H1 (cell line): ENCODE measurements at places on chromosomes 7 and 10.

GRCh38 chr10:35611750-35612149 is 6.6 kb downstream of the GJD4 start:
- DNase-seq: no peak

GRCh38 chr7:34087892-34088891 is 182.9 kb downstream of the BMPER start:
- DNase-seq: peak; percentile 39

DNA sequence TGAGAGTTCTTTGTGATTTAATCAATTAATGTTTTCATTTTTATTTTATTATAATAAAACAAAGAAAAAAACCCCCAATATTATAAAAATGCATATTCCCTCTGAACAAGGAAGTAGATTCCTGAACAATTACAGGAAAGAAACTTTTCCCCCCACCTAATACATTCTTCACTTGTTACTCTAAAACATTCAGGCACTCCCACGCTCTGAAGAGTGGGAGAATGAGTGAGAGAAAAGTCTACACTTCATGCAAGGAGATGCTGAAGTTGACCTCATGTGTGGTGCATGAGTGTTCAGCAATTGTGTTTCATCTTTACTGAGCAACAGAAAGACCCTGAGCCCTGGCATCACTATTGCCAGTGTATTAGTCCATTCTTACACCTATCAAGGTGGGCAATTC is 244.2 kb upstream of the IGFBP3 start:
- DNase-seq: no peak

DNA sequence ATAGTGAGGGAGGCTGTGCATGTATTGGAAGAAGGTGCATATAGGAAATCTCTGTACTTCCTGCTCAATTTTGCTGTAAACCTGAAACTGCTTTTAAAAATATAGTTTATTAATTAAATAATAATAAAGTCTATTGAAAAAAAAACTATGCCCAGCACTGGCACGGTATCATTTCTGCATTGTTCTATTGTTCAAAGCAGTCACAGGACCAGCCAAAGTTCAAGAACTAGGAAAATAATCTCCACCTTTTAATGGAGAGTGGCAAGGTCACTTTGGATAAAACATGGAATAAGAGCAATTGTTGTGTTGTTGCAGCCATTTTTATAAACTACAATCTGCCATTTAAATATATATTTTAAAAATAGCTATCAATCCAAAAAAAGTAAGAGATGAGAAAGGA is 24.7 kb downstream of the ASAH2 start:
- no peak for DNase-seq

- no peak for DNase-seq
These were observed 991.8 kb upstream of the PHF14 start for GRCh38 chr7:9981742-9982349.

- no peak for DNase-seq
These were observed 110.4 kb downstream of the PARD3 start for GRCh38 chr10:34704526-34705184.

DNA sequence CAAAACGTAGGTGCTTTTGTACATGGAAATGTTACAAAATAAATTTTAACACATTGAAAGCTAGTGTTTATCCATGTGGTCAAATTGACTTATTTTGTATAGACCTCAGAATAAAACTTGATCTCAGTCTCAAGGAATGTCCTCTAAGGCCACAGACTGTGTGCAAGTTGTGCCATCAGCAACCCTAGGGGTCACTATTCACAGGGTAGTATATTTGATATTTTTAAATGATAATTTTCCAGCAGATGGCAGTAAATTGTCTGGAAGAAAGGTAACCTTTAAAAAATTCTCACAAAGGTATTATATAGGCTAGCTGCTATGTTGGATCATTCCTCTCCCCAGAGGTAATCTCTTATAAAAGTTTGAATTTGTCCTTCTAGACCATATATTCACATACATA is 12.9 kb upstream of the SNX10 start:
- no peak for DNase-seq

DNA sequence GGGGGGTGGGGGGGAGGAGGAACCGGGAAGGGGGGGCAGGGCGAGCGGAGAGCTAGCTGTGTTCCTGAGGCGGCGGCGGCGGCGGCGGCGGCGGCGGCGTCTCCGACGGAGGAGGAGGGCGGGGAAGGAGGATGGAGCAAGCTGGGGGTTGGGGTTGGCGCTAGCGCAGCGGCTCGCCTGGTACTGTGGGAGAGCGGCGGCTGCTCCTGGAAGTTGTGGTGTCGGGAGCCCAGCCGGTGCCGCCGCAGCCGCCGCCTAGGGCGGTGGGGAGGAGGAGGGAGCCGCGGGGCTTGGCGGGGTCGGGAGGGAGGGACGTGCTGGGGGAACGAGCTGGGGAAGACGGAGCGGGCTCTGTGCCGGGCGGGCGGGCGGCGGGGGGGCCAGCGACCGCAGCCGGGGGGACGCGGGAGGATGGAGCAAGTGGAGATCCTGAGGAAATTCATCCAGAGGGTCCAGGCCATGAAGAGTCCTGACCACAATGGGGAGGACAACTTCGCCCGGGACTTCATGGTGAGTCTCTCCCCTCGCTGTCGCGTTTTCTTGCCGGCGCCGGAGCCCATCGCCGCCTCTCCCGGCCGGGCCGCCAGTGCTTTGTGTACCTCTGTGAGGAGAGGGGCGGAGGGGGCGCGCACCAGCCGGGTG is at the start of gene PTPN12:
PTPN12 (plus strand) TSS at position 160 of the 642 bp plus-strand sequence; CDS start at position 412, 252 bp downstream.
- DNase-seq: peak; percentile 77

- no peak for DNase-seq
These were observed 43.8 kb downstream of the ENO4 start for GRCh38 chr10:116892907-116893685.

DNA sequence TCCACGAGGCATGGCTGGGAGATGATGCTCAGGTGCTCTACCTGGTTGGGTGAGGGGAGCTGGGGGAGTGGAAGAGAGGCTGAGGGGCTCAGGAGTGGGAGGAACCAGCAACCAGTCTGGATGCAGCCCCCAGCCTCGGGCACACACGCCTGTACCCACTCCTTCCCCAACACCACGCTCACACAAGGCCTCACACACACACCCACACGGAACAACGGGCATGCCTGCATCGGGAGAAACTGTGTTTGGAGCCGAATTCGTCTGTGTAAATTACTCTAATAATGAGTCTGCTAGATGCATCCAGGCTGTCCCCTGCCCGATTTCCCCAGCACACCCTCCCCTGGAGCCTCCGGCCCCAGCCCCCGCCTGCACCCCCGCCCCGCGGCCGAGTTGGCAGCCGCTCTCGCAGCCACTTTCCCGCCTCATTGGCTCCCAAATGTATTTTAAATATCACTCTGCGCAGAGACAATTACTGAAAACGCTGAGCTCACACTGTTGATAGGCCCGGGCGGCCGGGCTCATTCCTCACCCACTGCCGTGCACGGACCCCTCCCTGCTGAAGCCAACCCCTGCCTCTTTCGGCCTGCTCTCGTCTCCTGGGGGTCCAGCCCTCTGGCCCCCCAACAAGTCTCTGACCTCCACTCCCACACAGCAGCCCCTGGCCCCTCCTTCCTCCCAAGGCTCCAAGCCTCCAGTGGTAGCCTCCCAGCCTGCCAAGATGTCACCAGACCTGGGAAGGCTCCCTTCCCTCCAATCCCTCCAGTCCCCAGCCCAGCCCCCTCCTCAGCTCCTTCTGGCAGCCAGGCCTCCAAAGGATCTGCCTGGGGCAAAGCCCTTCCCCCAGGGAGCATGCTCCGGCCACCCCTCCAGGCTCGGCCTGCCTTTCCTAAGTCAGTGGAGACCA is 11.1 kb downstream of the H2BK1 start:
- DNase-seq: no peak

- no peak for DNase-seq
These were observed 57.2 kb upstream of the ELN start for GRCh38 chr7:73970801-73971229.

DNA sequence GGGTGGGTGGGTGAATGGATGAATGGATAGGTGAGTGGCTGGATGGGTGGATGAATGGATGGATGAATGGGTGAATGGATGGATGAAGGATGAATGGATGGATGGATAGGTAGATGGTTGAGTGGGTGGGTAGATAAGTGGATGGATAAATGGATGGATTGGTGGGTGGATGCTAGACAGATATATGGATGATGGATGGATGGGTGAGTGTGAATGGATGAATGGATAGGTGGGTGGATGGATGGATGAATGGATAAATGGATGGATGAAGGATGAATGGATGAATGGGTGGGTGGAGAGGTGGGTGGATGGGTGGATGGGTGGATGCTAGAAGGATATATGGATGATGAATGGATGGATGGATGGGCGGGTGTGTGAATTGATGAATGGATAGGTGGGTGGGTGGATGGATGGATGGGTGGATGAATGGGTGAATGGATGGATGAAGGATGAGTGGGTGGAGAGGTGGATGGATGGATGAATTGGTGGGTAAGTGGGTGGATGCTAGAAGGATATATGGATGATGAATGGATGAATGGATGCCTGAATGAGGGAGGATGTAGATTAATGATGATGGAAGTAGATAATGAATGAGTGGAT is 20.4 kb downstream of the ELFN1 start:
- DNase-seq: no peak

GRCh38 chr7:69613846-69614245 is 15.6 kb downstream of the AUTS2 start:
- no peak for DNase-seq

DNA sequence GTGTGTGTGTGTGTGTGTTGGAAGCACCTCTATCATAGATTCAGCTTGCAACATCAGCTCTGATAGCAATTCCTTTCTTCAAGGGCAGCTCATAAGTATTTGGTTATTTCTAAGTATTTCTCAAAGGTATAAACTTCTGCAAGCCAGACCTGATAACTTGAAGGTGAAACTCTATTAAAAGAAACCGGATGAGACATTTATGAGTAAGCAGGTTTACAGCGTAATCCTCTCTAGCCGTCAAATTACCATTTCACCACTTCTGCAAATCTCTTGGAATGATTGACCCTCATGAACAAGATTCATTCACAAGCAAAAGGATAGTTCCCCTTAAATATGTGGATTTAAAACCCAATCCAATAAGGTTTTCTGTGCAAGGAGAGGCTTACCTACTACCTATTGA is 23.1 kb downstream of the PDE1C start:
- DNase-seq: no peak

- no peak for DNase-seq
These were observed 52.8 kb downstream of the NRF1 start for GRCh38 chr7:129664029-129665012.

DNA sequence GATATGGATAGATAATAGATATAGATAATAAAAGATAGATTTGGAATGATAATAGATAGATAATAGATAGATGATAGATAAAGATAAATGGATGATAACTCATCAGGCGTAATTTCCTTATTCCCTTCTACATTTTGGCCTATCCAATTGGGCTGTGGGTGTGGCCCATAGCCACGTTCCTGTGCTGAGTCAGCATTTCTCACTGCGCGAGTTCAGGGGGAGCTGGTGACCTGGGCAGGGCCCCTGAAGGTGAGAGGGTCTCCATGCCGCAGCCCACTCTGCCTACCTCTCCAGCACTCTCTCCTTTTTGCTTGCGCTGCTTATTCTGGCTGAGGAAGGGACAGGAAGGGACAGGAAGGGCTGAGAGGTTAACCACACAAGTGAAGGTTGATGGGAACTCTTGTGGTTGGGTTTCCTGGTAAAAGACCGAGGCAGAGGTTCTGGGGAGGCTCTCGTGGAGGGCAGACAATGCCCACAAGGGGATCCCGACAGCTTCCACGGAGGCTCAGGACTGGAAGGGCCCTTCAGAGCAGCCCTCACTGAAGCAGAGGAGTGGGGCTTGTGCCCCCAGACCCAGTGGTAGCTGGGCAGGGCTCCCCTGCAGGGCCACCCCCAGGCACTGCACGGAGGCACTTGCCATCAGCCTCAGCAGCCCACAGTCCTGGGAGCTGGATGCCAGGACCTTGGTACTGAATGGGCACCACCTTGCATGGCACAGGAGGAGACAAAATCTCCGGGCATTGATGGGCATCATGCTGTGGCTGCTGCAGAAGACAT is 247.3 kb upstream of the PITRM1 start:
- no peak for DNase-seq

- no peak for DNase-seq
These were observed 11.3 kb upstream of the SHTN1 start for GRCh38 chr10:117016266-117016665.

DNA sequence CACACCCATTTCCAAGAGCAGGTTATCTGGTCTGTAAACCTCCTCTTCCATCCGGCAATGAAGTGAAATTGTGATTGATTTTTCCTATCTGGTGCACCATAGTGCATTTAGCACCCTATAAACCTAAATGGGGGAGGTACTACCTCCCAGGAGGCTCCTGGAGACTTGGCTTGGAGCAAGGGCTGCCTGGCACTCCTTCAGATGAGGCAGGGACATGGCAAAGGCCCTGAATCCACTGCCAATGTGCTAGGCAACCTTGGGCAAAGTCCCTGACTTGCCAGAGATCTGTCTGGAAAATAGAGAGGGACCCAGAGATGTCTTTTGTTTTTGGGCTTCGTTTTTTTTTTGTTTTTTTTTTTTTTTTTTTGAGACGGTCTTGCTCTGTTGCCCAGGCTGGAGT is 6.7 kb upstream of the GRID1 start:
- DNase-seq: no peak

GRCh38 chr7:23474094-23474828 is 4.0 kb upstream of the IGF2BP3 start:
- peak; percentile 94 for DNase-seq

- DNase-seq: peak; percentile 82
These were observed 126.8 kb downstream of the MAD1L1 start for GRCh38 chr7:2105917-2106316.

DNA sequence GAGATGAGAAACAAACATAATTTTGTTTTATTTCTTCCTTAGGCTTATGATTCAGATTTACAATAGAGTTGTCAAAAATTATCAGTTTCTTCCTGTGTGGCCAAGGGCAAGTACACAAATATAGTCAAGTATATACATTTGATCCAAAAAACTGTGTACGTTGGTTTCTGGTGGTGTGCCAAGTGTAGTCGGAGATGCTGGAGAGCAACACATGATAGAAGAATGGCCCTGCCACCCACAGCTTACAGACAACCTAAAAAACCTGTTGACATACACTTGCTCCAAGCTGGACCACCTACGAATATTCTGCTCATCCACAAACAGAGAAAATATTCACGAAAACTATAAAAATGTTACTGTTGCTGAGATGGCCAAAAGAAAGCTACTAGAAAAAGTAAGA is 890.8 kb upstream of the PHF14 start:
- no peak for DNase-seq

- DNase-seq: no peak
These were observed 116.7 kb downstream of the SGMS1 start for GRCh38 chr10:50506861-50507573.

DNA sequence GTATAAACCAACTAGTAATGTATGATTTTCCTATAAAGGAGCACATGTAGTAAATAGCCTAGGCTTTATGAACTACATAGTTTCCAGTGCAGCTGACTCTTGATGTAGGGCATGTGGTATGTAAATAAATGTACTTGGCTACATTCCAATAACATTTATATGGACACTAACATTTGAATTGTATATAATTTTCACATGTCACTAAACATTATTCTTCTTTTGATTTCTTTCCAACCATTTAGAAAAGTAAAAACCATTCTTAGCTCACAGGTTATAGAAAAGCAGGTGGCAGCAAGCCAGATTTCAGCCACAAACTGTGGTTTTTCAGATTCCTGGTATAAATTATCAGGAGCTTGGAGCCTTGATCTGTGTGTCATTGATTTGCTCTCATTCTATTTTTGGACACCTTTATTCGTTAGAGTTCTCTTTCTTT is 1182.0 kb downstream of the CNTNAP2 start:
- DNase-seq: no peak
